ENCODE measurements at places on chromosomes 4 and X. TPM values are rescaled to one million over a fixed set of nuclear protein-coding genes. Genes with fewer than 3 reads are reported as not detected.

- no peak for DNase-seq
Observed at GRCh38 chrX:9647431-9647830, 118.2 kb downstream of the GPR143 start.

Gene FREM3
- total RNA-seq: not detected

Gene DCLK2
- not detected for total RNA-seq

Gene NXF2B
- not detected for total RNA-seq

Data from activated T-helper 1 cell treated with anti-CD3 and anti-CD28 coated beads, Interleukin-12 subunit alpha, Interleukin-12 subunit beta, Interleukin-2, Interleukin-4 antibody, amounts not matched to agents 30 ng/mL and 10 ng/mL and 1 ng/mL, durations not matched to agents 14 hours and 24 hours and 36 hours (primary cell).